ENCODE measurements at places on chromosomes 6 and 20. TPM values are rescaled to one million over a fixed set of nuclear protein-coding genes. Genes with fewer than 3 reads are reported as not detected.

DNA sequence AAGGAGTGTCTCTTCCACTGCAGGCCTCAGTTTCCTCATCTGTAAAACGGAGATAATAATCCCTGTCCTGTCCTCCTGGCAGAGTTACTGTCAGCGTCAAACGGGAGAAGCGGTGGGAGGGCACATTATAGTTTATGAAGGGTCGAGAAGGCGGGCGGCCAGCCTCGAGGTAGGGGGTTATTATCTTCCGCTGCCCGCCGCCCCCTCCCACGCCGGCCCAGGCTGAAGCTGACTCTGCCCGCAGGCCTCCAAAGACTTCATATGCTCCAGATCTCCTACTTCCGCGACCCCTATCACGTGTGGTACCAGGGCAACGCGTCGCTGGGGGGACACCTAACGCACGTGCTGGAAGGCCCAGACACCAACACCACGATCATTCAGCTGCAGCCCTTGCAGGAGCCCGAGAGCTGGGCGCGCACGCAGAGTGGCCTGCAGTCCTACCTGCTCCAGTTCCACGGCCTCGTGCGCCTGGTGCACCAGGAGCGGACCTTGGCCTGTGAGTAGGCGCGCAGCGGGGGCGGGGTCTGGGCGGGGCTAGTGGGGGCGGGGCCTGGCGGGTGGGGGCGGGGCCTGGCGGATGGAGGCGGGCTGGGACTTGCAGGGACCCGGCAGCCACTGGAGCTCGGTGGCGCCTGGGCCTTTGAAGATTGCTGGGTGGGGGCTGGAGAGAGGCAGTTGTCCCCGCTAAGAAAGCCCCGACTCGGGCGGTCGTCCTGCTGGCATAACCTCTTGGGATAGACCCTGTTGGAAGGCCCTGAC lies 2.8 kb downstream of the PROCR start:
- peak; percentile 76 for DNase-seq

- no peak for DNase-seq
These were observed 22.7 kb upstream of the MYB start for GRCh38 chr6:135158397-135158796.

DNA sequence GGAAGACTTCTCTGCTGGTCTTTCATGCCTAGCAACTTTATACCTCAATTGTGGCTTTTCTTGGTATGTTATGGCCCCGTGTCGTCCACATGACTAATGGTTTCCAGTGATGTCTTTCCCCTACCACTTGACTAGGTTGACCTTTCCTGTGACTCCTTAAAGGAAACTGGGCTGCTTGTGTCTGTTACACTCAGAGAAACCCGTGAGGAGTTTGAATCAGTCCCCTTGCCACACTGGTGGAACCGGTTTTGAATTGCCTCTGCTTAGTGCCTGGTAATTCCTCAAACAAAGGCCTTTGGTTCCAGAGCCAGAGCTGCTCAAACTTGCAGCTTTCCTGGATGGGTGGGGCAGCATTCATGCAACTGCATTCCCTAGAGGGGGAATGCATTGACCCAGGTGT lies 21.9 kb downstream of the ECT2L start:
- peak; percentile 95 for DNase-seq

DNA sequence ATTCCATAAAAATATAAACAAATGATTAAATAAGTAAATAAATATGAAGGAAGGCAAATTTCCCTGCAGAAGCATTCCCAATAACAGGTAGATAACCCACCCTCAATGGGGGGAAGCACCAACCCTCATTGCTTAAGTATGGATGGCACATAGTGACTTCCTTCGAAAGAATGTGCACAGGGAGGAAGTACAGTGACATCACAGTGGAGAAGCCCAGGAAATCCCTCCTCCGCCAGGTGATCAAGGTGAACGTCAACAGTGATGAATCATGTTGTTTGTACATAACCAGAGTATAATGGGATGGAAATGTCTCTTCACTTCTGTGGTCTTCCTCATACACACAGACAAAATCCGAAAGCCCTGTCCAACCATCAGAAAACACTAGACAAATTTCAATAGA lies 267.9 kb downstream of the THBS2 start:
- DNase-seq, result no peak

DNA sequence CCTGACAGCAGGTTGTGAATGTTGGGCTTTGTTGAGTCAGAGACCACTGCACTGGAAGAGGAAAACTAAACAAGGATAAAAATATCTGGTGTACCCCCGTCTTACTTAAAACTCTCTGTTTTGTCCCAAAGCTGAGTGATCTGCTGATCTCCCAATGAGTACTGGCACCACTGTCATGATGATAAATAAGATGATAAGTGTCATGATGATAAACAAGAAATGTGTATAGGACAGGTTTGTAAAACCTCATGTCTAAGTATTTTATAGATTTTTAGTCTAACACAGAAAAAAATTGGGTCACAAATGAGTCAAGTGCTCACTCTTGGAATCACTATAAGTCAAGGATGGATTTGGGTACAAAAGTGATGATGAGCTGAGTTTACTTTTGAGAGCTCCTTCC lies 8.5 kb upstream of the SIM1 start:
- no peak for DNase-seq

MSH5 gene
- total RNA-seq, result 29.9 TPM

NT5E gene
- 29.0 TPM for total RNA-seq

Measured in mucosa of descending colon (tissue), 3 donors.